Activated T-helper 9 cell treated with anti-CD3 and anti-CD28 coated beads, Interleukin-2, amount 50 U/mL, for 16 hours (primary cell): ENCODE measurements at places on chromosomes 16 and 17.

- DNase-seq, result no peak
These were observed 12.0 kb downstream of the MYL4 start for GRCh38 chr17:47221154-47221553.

- no peak for DNase-seq
These were observed 134.7 kb upstream of the ELAC2 start for GRCh38 chr17:13152501-13152900.

- DNase-seq, result no peak
These were observed 73.7 kb downstream of the RAI1 start for GRCh38 chr17:17754719-17755686.

GRCh38 chr16:16890964-16891363 is 512.0 kb downstream of the NPIPA7 start:
- DNase-seq, result no peak

DNA sequence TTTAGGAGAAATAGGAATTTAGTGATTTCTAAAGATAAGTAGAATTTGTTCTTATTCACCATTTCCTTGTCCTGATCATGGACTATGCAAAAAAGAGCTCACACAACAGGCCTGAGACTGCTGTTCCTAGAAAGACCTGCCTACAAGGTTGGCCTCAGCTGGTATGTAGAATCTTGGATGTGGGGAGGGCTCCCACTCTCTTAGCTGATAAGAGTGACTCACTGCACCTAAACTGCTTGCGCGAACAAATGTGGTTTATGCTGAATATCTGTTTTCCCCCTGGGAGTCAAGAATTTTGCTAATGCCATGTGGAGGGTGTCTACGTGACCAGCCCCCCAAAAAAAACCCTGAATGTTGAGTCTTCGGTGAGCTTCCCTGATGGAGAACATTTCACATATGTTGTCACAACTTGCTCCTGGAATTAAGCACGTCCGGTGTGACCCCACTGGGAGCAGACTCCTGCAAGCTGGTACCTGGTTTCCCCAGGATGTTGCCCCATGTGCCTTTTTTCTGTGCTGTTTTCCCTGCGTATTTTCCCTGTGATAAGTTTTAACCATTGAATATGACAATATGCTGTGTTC is 68.8 kb upstream of the HSBP1 start:
- DNase-seq, result no peak

GRCh38 chr17:16936536-16937310 is 35.2 kb downstream of the TNFRSF13B start:
- no peak for DNase-seq

GRCh38 chr17:30324723-30325122 is 9.1 kb downstream of the TMIGD1 start:
- no peak for DNase-seq

GRCh38 chr16:68286153-68287074 is 22.1 kb downstream of the SLC7A6 start:
- no peak for DNase-seq

DNA sequence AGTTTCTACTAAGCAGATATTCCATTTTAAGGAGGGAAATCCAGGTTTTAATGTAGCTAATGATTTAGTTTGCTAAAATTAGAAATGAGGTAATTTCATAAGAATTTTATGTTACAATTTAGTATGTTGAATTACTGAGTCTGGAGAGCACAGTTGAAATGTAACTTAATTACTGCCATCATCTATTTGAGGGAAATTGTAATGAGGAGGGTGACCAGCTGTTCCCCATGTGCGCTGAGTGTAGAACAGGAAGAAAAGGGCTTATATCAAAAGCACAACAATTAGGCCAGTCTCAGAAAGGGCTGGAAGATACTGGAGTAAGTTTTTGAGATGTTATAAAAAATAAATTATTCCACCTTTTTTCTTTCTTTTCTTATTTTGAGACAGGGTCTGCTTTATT is 735.1 kb upstream of the GOT2 start:
- no peak for DNase-seq

DNA sequence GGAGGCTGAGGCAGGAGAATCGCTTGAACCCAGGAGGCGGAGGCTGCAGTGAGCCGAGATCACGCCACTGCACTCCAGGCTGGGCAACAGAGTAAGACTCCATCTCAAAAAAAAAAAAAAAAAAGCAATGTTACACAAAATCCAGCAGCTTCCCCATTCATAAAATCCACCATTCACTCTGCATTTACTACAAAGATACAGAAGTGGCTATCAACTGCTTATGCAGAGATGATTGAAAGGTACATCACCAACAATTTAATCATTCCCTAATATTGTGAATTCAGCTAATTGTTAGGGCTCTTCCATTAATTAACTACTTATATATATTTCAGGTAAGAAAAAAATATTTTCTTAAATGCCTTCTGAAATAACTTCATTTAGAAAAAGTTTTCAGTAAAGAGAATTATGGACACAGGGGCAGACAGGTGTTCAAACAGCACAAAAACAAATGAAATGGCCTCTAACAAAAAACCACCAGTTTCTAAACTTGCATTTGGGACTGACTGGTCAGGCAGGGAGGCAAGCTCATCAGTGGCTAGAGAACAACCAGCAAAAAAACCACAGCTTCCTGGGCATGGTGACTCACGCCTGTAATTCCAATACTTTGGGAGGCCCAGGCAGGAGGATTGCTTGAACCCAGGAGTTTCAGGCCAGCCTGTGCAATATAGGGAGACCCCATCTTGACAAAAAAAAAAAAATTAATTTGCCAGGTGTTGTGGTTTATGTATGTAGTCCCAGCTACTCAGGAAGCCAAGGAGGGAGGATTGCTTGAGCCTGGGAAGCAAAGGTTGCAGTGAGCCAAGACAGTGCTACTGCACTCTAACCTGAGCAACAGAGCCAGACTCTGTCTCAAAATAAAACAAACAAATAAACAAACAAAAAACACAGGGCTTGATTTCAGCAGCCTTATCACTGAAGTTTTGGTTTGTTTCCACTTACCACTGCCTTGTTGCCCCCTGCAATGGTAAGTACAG is 26.3 kb downstream of the ERN1 start:
- no peak for DNase-seq

DNA sequence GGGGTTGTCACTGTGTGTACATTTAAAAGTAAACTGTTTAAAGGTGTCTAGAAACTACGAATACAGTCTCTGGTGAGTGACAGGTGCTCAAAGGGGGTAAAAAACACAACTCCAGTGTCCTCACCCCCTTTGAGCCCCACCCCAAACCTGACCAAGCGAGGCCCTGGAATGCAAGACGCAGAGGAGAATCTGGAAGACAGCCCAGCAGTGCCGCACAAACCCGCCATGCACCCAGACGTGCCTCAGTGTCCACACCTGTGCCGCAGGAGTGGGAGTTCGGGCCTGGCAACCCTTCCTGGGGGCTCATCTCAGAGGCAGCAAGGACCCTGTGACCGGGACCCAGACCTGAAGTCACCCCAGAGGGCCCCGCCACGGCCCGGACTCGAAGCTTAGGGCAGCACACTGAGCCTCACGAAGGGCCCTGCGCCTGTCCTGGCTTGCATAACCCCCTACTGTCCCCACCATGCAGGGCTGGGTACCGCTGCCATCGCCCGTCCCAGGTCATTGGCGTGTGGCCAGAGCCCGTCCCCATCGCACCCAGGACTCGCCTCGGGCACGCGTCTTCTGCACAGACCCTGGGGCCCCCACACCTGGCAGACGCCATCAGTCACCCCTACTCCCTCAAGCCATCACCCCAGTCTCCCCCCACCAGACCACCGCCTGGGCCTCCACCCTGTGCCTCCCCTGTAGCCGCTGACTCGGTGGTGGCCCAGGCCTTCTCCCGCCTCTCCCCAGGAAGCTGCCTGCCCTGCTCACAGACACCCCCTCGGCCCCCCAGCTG is 33.0 kb upstream of the ZC3H18 start:
- DNase-seq, result no peak

DNA sequence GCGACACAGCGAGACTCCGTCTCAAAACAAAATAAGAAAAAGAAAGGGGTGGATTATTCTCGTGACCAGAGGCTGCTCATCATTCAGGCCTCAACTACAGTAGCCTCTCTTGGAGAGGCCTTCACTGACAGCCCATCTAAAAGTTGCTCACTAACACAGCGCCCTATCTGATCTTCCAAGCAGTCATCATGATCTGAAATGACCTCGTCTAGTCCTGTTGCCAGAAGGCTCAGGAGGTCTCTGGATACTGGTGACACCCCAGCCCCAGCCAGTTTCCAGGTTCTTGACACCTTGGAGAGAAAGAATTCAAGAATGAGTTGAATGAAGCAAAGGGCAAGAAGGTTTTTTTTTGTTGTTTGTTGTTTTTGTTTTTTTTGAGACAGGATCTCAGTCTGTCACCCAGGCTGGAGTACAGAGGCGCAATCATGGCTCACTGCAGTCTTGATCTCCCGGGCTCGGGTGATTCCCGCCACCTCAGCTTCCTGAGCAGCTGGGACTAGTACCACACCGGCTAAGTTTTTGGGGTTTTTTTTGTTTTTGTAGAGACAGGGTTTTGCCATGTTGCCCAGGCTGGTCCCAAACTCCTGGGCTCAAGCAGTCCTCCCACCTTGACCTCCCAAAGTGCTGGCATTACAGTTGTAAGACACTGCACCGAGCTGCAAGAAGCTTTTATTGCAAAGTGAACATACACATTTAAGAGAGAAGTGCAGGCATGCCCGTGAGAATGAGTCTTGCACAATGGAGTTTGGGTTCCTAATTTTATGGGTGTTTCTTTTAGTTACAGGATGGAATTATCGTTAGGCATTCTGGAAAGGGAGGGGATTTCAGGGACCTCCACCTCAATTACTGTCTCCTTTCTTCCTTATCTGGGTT is 2.7 kb upstream of the ZC3H7A start:
- DNase-seq, result no peak

DNA sequence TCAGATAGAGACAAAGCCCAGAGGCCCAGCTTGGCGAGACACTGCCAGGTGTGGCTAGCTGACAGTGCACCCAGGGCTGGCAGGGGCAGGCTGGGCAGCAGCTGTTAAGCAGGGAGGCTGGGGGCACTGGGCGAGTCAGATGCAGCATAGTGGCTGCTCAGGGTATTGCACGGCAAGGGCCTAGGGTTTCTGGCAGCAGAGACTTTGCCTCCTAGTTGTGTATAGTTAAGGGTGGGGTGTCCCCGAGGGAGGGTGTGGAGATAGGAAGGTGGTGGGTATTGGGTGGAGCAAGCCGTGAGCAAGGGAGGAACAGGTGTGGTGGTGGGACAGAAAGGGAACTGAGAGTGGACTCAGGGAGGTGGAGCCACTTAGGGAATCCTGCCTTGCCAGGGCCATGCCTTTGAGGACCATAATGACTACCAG is 66.0 kb downstream of the SMPD3 start:
- DNase-seq, result no peak
